ENCODE measurements at places on chromosomes 12 and 14.

GRCh38 chr14:41362139-41362538 lies 244.5 kb upstream of the LRFN5 start:
- DNase-seq = no peak

GRCh38 chr12:70248876-70249275 lies 5.6 kb downstream of the CNOT2 start:
- no peak for DNase-seq

- DNase-seq = no peak
These were observed 115.4 kb downstream of the KIF21A start for GRCh38 chr12:39327510-39327909.

- DNase-seq = no peak
These were observed 46.0 kb downstream of the SPIC start for GRCh38 chr12:101521136-101521535.

DNA sequence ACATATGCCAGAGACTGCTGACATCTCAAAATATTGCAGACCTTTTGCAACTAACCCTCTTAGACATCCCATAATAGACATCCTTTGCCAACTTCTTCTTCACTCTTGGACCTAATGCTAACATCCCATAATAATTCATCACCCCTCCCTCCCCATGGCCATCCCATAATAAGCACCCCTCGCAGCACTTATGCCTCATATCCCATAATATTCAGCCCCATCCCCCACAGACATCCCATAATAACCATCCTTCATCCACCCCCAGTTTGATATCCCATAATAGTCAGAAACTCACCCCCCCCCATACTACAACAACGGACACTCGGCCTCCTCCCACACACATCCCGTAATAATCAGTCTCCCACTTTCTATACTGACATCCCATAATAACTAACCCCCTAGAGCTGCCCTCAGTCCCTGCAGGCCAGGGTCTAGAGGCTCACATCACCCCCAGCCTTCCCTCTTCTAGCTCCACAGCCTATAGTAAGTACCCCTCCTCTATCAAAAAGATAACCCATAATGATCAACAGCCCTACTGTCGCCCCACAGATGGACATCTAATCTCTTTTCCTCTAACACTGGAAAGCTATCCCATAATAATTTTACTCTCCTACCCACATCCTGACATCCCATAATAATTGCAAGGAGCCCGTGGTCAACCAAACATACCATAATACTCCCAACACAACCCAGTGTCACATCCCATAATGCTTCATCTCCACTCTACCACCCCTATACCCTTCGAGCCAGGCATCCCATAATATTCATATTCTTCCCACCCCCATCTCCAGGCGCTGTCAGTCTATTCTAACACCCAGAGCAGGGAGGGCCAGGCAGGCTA lies 792 bp upstream of the CHD4 start:
- DNase-seq = peak; percentile 43

- no peak for DNase-seq
These were observed 26.9 kb downstream of the DAAM1 start for GRCh38 chr14:59215322-59215721.

DNA sequence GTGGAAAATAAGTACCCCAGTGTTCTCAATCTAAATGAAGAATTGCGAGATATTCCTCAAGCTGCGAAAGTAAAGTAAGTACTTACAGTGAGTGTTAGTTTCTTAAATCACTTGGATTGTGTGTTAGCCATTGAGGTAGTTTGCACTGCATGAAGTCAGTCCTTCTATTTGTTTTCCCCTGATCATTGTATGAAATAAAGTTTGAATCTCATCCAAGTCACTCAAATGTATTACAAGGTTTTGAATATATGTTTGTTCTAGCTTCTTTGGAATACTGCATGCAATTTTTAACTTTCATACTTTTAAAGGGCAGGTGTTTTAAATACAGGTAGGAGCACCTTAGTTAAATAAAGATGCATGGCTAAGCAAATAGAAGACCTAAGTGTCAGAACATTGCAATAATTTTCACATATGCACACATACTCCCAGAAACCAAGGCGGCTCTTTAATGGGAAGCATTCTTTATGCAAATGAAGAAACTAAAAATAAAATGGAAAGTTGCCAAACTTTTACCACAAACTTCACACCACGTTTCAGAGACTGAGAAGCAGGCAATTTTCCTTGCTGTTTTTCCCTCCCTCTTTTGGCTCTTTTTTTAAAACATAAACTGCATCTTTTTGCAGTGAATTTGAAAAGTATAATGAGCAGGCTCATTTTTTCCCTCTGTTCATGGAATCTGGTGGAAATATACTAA lies 105.6 kb downstream of the GPR135 start:
- no peak for DNase-seq

DNA sequence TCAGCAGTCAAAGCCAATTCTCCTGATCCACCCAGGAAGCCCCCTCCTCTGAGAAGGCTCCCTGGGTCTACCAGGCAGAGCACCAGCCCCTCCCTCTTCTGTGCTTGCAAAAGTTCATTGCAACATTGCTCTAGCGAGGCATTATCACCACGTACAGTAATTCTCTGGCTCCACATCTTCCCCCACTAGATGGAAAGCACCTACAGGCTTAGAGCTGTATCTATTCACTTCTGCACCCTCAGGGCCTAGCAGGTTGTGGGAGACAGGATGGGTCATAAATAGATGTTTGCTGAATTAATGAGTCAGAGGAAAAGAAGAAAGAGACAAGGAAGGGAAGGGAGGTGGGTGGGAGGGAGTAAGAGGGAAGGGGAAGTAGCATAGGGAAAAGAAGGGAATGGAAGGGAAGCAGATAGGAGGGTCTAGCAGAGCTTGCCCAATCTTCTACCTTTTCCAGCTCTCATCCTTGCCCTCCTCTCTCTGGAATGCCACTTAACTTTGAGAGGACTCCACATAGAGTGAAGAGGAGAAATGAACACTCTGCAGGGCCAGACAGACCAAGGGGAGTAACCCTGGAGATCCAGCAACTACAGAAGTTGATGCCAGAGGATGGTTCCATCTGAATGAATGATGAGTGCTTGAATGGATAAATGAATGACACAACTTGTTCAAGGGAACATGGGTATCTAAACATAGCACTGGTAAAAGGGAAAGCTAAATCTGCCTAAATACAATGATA lies 42.0 kb upstream of the NT5DC3 start:
- no peak for DNase-seq

DNA sequence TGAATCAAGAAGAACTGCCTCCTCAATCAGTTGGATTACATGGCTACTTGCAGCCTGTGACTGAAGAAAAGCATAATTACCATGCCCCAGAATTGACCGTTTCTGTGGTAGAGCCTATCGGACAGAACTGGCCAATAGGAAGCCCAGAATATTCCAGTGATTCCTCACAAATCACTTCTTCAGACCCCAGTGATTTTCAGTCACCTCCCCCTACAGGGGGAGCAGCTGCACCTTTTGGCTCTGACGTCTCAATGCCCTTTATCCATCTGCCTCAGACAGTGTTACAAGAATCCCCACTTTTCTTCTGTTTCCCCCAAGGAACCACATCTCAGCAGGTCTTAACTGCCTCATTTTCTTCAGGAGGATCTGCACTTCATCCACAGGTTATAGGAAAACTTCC lies 80.8 kb downstream of the RAD52 start:
- DNase-seq = no peak

Measured in stimulated activated CD4-positive, alpha-beta T cell treated with anti-CD3 and anti-CD28 coated beads, TNF-alpha, amount 100 ng/mL, for 4 hours (primary cell).